ENCODE measurements at places on chromosomes 1 and 21. TPM values are rescaled to one million over a fixed set of nuclear protein-coding genes. Genes with fewer than 3 reads are reported as not detected.

- no peaks in the 10 kb centered on the region for H3K4me1 ChIP-seq
Observed at GRCh38 chr1:206581571-206581981, 30.7 kb downstream of the EIF2D start.

DNA sequence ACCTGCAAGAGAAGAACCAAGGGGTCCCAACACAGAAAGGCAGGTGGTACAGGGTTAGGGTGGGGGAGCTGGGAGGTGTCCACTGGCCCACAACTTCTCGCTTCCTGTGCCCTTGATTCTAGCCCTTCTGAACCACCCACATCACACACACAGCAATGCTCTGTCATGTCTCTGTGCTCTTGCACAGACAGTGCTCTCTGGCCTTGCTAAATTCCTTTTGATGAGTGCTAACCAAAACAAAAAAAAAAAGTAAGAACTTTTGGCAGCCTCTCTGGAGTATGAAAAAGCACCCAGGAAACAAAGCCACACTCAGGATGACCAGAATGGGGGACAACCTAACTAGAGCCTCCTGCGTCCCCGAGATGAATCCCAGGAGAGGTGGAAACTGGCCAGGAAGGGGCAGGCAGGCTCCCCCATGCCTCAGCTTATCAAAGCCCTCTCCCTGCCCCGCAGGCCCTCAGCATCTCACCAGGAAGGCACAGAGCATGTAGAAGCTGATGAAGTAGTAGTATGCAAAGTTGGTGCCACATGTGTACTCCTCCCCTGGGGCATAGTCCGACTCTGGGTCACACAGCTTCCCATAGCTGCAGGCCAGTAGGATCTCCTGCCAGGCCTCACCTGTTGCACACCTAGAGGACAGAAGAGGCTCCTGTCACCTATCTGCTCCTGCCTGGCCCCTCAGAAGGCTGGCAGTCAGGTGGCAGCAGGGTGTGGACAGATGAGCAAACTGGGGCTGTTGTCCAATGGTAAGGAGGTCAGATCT is 27.2 kb upstream of the KIF21B start:
- no peaks in the 10 kb centered on the region for H3K27me3 ChIP-seq
- no peaks in the 10 kb centered on the region for H3K36me3 ChIP-seq
- peaks cover 2% of the 10 kb centered on the region for H3K4me1 ChIP-seq
- no peak overlapping the region for H3K27ac ChIP-seq
- no peak for DNase-seq

DNA sequence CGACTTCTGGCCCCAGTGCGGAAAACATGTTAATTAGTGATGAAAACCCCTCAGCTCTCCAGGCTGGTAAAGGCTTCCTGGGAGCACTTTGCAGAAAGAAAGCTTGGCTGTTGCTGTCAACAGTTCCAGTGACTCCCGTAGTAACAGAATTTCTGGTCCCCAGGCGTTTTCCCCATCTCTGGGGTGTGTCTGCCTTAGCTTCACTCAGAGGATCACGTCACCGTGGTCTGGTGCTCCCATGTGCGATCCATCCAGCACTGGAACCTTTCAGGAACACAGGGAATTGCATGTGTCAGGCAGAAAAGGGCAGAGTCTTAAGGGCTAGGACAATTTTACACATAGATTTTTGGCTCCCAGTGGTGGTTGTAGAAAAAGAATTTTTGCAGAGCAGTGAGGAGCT is 470.4 kb upstream of the USP24 start:
- H3K4me1 ChIP-seq: no peaks in the 10 kb centered on the region
- no peaks in the 10 kb centered on the region for H3K27me3 ChIP-seq
- H3K36me3 ChIP-seq: no peaks in the 10 kb centered on the region
- no peak for DNase-seq

DNA sequence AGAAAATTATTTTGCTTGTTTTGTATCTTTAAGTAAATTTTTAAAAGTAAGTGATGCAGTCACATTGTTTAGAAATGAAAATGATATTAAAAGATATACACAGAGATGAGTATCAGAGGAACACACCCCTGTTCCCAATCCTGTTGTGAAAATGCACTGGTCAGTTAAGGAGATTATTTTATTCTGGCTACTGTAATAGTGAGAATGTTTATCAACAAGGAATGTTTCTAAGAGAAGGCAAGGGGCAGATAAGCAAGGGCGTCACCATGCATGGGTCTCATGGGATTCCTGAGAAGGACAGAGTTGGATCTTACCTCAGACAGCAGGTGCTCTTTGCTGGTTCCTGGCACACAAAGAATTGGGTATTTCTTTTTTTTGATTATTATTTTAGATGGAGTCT is 21.8 kb downstream of the C1orf52 start:
- no peaks in the 10 kb centered on the region for H3K36me3 ChIP-seq
- H3K4me3 ChIP-seq: no peak overlapping the region
- no peaks in the 10 kb centered on the region for H3K4me1 ChIP-seq
- H3K27me3 ChIP-seq: no peaks in the 10 kb centered on the region

- no peak for DNase-seq
- H3K4me3 ChIP-seq: no peak overlapping the region
- H3K36me3 ChIP-seq: no peaks in the 10 kb centered on the region
- no peak overlapping the region for H3K27ac ChIP-seq
- no peaks in the 10 kb centered on the region for H3K4me1 ChIP-seq
Observed at GRCh38 chr1:215710036-215710898, 143.2 kb downstream of the KCTD3 start.

DNA sequence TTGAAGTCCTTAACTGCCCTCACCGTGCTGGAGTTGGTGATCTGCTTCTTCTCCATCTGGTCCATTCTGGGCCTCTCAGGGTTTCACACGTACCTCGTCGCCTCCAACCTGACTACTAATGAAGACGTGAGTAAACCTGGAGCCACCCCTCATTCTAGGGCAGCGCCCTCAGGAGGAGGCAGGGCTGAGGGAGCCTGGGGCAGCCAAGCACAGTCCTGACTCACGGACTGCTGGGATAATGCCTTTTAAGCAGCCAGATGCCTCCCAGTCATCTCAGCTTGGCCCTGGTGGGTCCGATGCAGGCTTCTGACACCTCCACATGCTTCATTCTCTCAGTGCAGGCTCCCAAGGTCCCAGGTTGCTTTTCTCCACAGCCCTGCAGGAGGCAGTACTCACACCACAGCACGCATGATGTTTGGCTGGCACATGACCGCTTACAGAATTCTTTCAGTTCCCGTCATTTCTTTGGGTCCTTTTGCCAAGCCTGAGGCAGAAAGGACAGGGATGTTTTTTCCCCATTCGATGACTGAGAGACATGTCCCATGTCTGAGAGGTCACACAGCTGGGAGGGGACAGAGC is 11.8 kb upstream of the SFN start:
- peaks cover 14% of the 10 kb centered on the region for H3K4me1 ChIP-seq
- no peak overlapping the region for H3K27ac ChIP-seq
- H3K4me3 ChIP-seq: no peak overlapping the region

GRCh38 chr1:174990382-174990999 is 9.3 kb upstream of the CACYBP start:
- H3K27me3 ChIP-seq: no peaks in the 10 kb centered on the region
- H3K4me3 ChIP-seq: peak overlapping the region; percentile 27
- DNase-seq: no peak

DNA sequence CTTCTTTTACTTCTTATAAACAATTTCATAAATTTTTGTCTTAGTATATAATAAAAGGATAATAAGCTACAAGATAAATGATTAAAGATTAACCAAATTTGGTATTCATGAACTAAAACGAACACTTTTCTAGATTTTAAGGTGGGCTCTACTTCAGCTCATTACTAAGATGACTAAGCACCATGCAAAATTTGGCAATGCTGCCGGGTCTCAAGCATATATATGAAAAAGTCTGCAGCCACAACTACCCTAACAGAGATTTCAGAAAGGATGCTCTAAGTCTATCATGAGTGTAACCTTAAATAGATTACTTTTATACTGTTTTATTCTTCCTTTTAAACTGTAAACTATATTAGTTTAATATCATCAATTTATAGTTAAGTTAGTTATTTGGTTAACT is 47.8 kb downstream of the BRWD1 start:
- H3K4me3 ChIP-seq: no peak overlapping the region
- no peak for DNase-seq
- no peaks in the 10 kb centered on the region for H3K4me1 ChIP-seq
- H3K27ac ChIP-seq: no peak overlapping the region
- no peaks in the 10 kb centered on the region for H3K27me3 ChIP-seq
- H3K36me3 ChIP-seq: peaks cover 64% of the 10 kb centered on the region

- no peak overlapping the region for H3K4me3 ChIP-seq
- peaks cover 26% of the 10 kb centered on the region for H3K27me3 ChIP-seq
- DNase-seq: no peak
- H3K36me3 ChIP-seq: no peaks in the 10 kb centered on the region
- H3K4me1 ChIP-seq: peaks cover 10% of the 10 kb centered on the region
Observed at GRCh38 chr1:40784141-40784770, 669 bp downstream of the KCNQ4 start.

DNA sequence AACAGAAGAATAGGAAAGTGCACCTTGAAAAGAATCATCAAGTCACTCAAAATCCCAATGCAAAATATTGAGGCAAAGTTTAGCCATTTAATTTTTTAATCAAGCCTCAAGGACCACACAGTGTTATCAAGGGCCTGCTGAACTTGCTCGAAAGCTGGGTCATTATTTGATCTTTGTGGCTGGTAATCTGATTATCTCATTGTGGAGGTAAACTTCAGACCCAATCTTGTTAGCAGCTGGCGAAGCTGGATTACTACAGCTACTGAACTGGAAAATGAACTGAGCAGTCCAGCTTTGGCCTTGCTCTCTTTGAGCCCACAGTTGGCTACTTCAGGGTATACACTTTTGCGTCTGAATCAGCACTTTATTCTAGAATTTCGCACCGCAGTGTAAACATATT is 94.4 kb downstream of the BARHL2 start:
- H3K27me3 ChIP-seq: peaks cover 12% of the 10 kb centered on the region
- no peak for DNase-seq
- H3K36me3 ChIP-seq: no peaks in the 10 kb centered on the region

- no peaks in the 10 kb centered on the region for H3K27me3 ChIP-seq
- H3K4me3 ChIP-seq: no peak overlapping the region
- no peaks in the 10 kb centered on the region for H3K36me3 ChIP-seq
- no peaks in the 10 kb centered on the region for H3K4me1 ChIP-seq
Observed at GRCh38 chr21:40622531-40622930, 224.4 kb downstream of the DSCAM start.

Gene KIF26B
- 5.9 TPM for total RNA-seq

Gene TIE1
- not detected for total RNA-seq

Gene MIXL1
- total RNA-seq: not detected

Gene SELENBP1
- total RNA-seq: 31.1 TPM

Gene HSD3B1
- total RNA-seq: not detected

Gene ST6GALNAC3
- 5.1 TPM for total RNA-seq

Gene GJA5
- not detected for total RNA-seq

Gene IFNGR2
- 68.4 TPM for total RNA-seq

All from SJSA1 (cell line).